Activated CD8-positive, alpha-beta memory T cell treated with anti-CD3 and anti-CD28 coated beads, Interleukin-2, amount 10 ng/mL, durations not matched to agents 7 days and 5 days (primary cell): ENCODE measurements at places on chromosomes 5 and 9. TPM values are rescaled to one million over a fixed set of nuclear protein-coding genes. Genes with fewer than 3 reads are reported as not detected.

The LTC4S gene
- total RNA-seq, result 1.5 TPM

The AFAP1L1 gene
- not detected for total RNA-seq

The SPZ1 gene
- not detected for total RNA-seq

The RANBP3L gene
- not detected for total RNA-seq

DNA sequence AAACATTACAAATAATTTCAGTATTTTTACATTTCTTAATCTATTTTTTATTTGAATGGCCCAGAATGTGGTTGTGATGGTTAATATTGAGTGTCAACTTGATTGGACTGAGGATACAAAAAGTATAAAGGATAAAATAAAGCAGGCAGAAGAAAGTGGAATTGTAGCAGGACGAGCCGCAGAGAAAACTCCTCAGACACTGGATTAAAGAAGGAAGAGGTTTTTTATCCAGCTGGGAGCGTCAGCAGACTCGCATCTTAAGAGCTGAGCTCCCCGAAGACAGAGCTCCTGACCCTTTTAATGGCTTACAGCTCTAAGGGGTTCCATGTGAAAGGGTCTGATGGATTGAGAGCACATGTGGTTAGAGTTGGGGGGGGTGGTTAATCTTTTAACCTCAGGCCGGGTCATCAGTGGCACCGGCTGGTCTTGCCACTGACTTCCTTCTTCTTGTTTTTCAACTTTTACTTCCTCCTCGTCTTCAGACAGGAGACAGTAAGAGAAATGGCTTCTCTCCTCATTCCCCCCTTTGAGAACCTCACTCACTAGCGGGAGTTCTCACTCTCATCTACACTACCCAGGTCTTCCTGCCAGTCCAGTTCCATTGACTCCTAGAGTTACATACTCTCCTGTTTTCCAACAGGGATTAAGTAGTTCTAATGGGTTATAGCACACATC, 80.0 kb downstream of the TMEM161B start:
- no peak for DNase-seq

- DNase-seq, result peak; percentile 57
Observed at GRCh38 chr5:371811-372555, 50.5 kb downstream of the AHRR start.

GRCh38 chr5:127101533-127101932, 28.2 kb upstream of the C5orf63 start:
- no peak for DNase-seq
